ENCODE measurements at places on chromosomes 5 and 9.

- no peak for DNase-seq
Observed at GRCh38 chr5:27875148-27875547, 836.8 kb upstream of the CDH9 start.

GRCh38 chr5:146716636-146717035 lies 161.9 kb downstream of the PPP2R2B start:
- no peak for DNase-seq

DNA sequence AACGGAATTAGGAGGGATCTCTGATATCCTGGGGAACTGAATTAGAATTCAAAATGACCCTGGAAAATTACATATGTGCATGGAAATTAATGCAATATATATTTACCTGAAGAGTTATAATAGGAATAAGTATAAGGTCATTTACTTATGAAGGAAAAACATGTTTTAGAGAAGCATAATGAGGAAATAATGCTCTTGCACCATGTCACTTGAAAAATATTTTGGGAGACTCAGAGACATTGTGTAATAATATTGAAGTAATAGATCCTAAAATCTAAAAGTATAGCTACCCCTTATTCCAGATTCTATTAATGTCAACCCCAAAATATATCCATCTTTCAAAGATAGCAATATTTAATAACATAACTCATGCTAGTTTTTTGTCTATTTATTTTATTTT lies 28.4 kb downstream of the SPZ1 start:
- DNase-seq: no peak

DNA sequence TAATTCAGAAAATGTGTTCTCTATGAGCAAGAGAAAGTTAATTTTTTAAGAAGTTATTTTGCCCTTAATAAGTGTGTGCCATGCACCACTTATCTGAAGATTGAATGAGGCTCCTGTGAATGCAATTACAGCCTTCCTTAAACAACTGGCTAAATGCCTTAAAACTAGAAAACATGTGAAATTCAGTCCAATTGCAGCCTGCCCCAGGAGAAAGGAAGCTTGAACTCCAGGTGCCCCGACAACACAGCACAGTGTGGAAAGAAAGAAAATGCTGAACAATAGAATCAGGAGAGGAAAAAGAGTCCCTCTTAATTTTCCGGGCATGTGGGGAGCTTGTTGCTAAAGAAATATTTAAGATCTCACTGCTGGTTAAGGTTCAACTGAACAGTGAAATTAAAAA lies 8.8 kb downstream of the LHFPL2 start:
- DNase-seq: no peak

DNA sequence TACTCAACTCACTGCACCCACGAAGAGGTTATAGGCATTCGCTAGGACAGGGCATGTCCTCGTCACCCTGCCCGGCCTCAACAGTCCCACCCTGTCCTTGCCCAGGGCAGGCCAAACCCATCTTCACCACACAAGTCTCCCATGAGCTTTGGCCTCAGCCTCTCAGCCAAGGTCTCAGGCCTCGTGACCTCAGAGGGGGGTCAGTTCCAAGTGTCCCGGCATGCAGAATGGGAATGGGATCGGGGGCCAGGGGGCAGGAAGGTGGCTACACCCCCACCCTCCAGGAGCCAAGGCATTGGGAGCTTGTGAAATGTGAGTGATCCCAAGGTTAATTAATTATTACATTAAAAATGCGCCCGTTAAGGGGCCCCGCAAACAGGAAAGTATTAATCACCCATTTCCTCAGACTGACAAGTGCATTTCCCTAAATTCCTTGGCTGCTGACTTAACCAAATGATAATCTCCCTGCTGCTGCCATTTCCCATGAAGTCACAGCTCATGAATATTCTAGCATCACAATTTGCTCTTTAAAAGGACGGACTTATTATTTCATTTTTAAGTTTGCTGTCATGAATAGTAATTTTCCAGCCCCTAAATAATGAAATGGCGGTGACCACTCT lies 8.0 kb upstream of the UBAC1 start:
- no peak for DNase-seq

DNA sequence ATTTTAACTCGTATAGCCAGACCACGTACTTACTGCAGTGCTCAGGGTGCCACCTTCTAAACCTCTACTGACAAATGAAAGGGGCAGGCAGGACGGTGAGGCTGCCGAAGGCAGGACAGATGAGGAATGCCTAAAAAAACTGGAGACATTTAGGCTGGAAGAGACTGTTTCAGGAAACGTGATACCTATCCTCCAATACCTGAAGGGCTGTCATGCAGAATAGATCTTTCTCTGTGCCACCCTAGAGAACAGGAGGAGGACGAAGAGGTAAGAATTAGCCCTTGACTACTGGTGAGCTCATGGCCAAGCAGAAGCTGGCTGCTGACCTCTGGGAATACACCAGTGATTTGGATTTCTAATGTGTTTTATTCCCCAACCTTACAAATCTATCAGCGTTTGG lies 139.4 kb downstream of the EFNA5 start:
- DNase-seq: no peak

DNA sequence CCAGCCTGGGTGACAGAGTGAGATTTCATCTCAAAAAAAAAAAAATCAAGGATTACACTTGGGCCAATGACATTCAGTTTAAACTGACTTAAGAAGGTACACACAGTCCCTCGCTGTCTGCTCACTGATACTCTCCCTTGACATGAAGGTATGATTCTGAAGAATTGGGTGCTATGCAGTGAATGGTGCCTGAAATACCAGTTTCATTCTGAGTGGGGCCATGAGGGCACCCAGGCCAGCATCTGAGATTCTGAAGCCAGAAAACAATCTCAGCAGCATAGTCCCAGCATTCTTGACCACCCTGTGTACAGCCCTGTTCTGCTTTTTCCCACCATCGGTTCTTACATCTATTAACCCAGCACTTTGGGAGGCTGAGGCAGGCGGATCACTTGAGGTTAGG lies 7.8 kb upstream of the ZNF354B start:
- DNase-seq: no peak

GRCh38 chr9:70110194-70111041 lies 66.8 kb downstream of the MAMDC2 start:
- DNase-seq: no peak

DNA sequence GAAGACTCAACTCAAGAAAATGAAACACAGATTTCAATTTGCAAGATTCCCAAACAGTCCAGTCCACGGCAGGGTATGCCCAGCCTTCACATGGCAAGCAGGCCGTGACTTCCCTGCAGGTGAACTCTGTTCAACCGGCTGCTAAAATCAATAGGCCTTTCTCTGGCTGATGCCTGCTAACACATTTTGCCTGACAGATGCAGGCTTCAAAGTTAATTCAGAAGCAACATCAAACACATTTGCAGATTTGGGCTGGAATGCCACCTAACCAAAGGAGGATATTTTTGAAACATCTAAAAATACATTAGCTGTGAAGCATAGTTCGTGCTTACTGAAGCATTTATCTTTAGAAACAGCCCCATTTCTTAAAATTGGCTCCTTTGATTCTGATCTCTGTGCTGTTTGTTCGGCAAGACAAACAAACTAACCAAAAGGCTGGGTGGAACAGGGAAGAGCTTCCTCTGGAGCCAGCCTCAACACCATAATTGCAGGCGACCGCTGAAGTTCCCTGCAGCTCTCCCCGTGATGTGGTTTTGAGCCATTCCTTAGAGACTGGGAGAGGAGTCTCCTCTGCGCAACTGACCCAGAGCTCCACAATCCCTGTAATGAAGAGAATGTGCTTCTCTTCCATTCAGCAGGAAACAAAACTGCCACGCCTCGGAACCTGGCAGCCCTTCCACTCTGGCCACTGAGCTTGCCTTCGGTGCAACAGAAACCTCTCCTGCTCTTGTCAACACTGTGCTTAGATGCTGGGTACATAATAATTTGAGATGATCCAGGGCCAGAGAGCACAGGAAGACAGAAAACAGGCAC lies 126.5 kb downstream of the MYO10 start:
- DNase-seq: no peak

- DNase-seq: no peak
Observed at GRCh38 chr9:131800366-131800765, 60.5 kb upstream of the RAPGEF1 start.

GRCh38 chr5:35228310-35228709 lies 2.0 kb downstream of the PRLR start:
- DNase-seq: no peak

DNA sequence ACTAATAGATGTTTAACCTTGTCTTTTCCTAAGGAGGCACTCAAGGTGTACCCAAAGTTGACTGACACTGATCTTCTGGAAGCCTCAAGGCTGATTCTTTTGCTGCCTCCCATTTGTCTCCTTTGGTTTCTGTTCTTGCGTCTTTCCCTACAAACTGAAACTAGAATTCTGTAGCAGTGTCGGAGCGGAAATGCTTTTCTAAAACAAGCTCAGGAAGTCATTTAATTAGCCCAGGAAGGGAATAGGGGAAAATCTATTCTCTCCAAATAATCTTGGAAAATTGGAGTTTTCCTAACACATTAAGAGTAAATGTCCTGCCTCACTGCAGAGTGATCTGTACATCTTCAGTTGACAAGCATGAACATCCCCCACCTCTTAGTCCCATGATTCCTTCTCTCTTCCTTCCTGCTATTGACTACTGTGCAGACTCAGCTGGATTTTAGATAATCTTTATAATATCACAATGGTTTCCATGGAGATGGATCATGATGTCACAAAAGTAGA lies 182.7 kb downstream of the NR3C1 start:
- DNase-seq: no peak

GRCh38 chr5:54217826-54218503 lies 92.4 kb downstream of the ARL15 start:
- DNase-seq: peak; percentile 72

DNA sequence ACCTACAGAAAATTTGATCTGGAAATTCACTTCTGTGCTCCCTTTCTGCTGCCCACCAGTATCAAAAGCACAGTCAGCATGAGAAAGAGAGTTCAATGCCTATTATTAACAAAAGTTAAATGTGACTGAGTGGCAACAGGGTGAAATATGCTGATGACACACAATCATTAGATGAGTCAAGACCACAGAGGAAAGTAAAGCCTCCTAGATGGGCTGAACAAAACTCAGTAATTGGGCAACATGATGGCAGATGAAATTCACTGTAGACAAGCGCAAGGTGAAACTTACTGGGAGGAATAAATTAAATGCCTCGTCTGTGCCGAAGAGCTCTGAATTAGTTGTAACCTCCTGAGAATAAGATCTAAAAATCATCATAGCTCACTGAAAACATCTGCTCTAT lies 752.8 kb downstream of the IRX1 start:
- no peak for DNase-seq
